ENCODE measurements at places on chromosomes 3 and 15.

- no peak for DNase-seq
Observed at GRCh38 chr15:59292442-59293151, 80.1 kb downstream of the MYO1E start.

- DNase-seq: no peak
Observed at GRCh38 chr3:33799202-33799551, 747 bp downstream of the PDCD6IP start.

DNA sequence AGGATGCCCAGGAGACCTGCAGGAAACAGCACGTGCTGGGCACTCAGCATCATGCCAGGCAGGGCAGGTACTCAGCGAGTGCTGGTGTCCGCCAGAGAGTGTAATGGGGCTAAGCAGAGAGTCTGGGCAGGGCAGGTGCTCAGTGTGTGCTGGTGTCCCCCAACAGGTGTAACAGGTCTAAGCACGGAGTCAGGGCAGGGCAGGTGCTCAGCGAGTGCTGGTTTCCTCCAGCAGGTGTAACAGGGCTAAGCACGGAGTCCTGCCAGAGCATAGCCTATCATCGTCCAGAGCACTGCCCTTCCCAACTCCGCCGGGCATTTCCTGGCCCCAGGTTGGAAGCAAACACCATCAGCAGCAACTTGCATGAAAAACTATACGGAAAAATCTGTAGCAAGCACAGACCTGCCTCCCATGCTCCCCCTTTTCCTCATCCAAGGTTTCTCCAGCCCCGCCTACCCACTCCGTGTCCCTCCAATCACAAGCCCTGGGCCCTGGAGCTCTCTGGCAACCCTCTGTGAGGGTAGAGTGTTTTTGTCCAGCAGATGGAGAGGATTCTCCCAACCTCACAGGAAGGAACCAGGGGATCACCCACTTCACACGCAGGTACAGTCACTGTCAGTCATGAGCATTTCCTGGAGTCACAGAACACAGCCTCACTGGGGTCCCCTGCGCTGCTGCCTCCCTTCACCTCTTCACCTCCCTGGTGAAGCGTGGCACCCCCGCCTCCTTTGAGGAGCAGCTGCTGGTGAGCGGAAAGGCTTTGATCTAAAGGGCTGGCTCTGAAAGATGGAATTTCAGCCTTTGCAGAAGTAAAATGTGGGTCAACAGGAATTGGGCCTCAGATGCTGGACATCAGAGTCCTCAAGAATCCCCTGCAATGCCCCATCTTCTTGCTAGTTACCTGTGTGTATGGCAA lies 302.5 kb downstream of the OCA2 start:
- DNase-seq: no peak

DNA sequence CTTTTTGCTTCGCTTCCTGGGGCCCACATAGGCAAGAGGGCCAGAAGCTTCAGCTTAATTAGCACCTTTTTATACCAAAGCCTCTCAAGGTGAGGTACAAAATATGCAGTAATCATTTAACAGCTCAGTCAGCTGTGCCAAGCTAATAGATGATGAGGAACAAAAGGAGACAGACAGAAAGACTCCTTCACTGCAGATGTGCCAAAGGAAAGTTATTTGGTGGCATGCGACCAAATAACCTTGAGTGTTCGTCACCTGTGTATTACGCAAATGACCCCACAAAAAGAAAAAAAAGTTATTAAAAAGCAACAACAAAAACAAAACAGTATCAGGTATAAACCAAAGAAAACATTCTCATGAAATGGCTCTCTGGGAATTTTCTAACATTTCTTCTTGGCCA lies 325.8 kb upstream of the IGF1R start:
- DNase-seq: no peak

DNA sequence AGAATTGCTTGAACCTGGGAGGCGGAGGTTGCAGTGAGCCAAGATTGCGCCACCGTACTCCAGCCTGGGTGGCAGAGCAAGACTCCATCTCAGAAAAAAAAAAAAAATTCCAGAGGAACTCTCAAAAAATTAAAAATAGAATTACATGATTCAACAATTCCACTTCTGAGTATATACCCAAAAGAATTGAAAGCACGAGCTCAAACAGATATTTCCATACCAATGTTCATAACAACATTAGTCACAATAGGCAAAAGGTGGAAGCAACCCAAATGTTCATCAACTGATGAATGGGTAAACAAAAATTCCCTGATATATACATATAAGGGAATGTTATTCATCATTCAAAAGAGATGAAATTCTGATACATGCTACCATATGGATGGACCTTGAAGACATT lies 16.9 kb upstream of the MORF4L1 start:
- DNase-seq: no peak

DNA sequence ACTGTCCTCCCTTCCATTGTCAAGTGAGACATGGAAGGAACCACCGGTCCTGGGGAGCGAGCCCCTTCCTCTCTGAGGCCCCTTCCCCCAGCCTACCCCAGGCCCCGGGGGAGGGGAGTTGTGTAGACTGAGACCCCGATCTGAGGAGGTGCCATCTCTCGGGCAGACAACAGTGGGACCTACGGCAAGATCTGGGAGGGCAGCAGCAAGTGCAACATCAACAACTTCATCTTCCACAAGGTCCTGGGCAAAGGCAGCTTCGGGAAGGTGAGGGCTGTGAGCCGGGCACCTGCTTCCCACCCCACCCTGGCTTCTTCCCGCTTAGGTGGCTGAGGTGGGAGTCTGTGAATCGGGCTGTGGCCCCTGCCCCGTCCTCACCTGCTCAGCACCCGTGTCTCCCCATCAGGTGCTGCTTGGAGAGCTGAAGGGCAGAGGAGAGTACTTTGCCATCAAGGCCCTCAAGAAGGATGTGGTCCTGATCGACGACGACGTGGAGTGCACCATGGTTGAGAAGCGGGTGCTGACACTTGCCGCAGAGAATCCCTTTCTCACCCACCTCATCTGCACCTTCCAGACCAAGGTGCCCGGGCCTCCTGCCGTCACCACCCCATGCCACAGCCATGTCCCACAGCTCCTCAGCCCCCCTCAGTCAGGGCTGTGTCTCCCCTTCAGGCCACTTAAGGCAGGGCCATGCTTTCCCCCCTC lies 24.9 kb downstream of the PRKCD start:
- DNase-seq: no peak

GRCh38 chr3:7658294-7658693 lies 797.4 kb downstream of the GRM7 start:
- no peak for DNase-seq

DNA sequence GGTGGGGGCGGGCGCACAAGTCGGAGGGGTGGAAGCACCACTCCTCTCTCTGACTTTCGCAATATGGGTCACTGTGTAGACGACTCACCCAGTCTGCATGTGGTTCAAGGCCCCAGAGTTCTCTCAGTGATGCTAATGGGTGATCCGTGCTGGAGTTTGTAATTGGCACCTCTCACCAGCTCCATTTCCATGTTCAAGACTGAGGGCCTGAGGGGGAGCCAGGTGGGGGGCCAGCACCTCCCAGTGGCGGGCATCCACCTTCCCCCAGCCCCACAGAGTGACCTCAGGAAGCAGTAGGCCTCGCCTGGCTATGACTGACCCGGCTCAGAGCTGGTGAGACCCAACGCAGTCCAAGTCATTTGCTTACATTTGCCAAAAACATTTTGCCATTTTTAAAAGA lies 230.0 kb upstream of the ST8SIA2 start:
- DNase-seq: no peak

DNA sequence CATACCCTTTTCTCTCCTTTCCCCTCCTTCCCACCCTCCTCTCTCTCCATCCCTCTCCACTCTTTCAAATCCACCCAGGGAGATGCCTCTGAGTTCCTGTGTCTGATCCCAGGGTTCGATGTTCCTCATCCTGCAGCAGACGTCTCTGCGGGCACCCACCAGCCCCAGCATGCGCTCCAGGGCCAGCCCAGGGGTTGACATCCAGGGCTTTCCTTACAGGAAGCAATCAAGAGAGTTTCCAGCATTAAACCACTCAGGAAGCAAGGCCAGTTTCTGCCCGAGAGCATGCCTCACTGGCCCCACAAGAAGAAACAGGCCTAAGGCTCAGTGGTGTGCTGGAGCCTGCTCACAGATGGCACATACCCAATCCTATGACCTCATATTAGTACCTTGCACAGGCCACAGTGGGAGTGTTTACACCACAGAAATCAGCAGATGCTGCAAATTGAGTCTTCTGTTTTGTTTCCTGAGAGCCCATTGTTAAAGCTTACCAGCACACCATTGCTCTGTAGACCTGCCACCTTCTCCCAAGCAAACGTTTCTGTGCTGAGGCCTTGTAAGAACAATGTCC lies 13.2 kb downstream of the SLC6A1 start:
- no peak for DNase-seq

DNA sequence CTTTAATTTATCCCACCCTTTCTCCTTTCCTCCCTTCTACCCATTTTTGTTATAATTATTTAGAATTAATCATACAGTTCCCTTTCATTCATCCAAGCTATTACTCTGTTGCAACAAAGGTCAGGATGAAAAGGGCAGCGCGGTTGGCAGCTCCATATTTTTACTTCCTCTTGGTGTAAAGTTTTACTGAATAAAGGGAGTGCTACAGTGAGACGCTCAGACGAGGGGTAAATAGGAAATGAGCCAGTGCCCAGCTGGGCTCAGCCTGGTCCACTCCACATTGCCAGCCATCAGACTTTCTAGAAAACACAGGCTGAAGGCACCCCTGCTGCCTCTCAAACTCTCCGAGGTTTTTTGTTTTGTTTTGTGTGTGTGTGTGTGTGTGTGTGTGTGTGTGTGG lies 21.9 kb upstream of the ZBTB38 start:
- DNase-seq: no peak

DNA sequence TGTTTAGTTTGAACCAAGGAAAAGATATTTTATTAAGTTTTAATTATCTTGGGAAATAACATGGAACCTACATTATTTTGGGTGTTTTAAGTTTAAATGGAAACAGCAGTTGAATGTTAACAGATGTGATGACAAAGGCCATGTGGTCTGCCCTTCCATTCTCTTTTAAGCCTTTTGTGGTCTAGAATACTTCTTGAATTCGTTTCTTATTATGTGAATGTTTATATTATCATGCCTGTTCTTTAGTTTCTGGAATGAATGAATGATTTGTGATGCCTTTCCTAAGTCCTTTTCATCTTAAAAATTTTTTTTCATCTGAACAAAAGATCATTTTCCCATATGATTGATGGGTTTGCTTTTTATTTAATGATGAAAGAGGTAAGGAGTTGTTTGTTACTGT lies 44.6 kb downstream of the SNRK start:
- DNase-seq: no peak

Measured in HEK293T (cell line).